Esophagus squamous epithelium (tissue), 5 donors: ENCODE measurements at places on chromosomes 7 and 10.

- no peak for DNase-seq
Measured at GRCh38 chr7:4769761-4770160, 5.7 kb upstream of the AP5Z1 start.

DNA sequence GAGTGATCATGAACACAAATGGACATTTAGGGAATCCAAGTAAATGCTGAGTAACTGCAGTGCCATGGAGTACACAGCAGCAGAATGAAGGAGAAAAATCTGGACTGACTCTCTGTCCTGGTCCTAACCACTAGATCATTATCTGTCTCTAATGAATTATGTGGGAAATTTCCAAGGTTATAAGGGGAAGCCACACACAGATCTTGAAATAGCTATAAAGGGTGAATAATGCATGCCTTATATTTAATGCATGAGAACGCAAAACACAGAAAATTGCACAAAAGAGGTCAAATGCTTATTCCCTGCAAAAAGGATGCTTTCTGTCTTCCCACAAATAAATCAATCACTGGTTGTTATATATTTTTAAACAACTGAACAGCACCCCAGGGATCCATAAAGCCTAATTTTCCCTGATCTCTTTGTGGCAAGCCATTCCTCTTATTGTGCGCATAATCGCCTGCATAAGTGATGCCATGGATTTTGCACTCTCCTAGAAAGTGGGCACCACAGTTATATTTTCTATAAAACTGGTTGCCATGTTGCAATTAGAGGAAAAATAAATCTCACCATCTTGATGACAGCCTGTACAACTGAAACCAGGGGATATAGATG is 201.8 kb downstream of the XPNPEP1 start:
- no peak for DNase-seq

GRCh38 chr10:60525716-60526585 is 136.3 kb upstream of the ANK3 start:
- DNase-seq, result no peak

DNA sequence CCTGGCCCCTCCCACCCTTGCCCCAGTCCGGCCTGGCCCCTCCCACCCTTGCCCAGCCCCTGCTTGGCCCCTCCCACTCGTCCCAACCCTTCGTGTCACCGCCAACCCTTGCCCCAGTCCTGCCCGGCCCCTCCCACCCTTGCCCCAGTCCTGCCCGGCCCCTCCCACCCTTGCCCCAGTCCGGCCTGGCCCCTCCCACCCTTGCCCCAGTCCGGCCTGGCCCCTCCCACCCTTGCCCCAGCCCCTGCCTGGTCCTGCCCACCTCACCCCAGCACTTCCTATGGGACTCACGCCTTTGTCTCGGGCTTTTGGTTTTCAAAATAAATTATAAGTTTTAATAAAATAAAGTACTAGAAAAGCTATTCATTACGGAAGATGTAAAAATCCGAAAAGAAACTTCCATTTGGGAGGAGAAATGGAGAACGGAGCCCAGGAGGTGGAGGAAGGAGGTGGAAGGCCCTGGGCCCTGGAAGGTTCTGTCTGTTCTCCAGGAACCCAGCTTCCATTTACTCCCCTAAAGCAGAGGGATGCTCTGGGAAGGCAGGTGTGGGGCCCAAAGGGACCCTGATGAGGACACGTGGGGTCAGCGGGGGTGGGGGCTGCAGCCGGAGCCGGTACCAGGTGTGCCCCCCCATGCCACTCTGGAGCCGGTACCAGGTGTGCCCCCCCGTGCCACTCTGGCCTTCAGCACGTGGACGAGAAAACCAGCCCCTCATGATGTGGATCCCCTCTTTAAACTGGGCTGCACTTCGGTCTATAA is 52.2 kb downstream of the PWWP2B start:
- no peak for DNase-seq

- DNase-seq, result no peak
Measured at GRCh38 chr7:135936497-135937217, 40.5 kb downstream of the MTPN start.

GRCh38 chr10:98414578-98414931 is 427 bp downstream of the PYROXD2 start:
- no peak for DNase-seq

GRCh38 chr10:4022473-4022872 is 237.5 kb upstream of the KLF6 start:
- DNase-seq, result no peak

- DNase-seq, result no peak
Measured at GRCh38 chr10:2556883-2557282, 510.5 kb upstream of the PFKP start.

- DNase-seq, result no peak
Measured at GRCh38 chr7:116162992-116163391, 47.3 kb upstream of the TES start.

- no peak for DNase-seq
Measured at GRCh38 chr7:123719197-123719721, 29.5 kb downstream of the WASL start.

- no peak for DNase-seq
Measured at GRCh38 chr7:48637382-48637781, 287.0 kb upstream of the CDC14C start.

DNA sequence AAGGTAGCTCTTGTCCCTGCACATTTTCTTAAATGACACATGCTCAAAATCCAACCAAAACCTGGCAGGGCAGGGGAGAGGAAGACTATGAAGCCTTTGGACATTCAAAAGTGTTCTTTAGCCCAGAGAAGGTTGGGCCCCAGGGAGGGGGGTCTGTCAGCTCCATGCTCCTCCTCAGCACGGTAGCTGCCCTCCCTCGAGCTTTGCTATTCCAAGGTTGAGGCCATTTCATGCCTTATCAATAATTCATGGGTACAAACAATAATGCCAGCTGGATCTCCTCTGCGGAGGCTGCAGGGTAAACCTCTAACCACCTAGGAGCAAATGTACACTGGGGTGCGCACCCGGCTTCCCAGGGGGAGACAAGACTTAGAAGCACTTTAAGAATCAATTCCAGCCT is 61.5 kb downstream of the SLIT1 start:
- no peak for DNase-seq

GRCh38 chr10:124616040-124616835 is 127.9 kb downstream of the FAM53B start:
- no peak for DNase-seq

DNA sequence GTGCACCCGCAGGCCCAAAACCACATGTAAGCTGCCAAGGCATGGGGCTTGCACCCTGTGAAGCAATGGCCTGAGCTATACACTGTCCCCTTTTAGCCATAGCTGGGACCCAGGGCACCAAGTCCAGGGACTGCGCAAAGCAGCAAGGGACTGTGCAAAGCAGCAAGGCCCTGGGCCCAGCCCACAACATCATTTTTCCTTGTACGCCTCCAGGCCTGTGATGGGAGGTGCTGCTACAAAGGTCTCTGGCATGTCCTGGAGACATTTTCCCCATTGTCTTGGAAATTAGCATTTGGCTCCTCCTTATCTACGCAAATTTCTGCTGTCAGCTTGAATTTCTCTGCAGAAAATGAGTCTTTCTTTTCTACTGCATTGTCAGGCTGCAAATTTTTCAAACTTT is 24.8 kb downstream of the ARHGAP19 start:
- no peak for DNase-seq

DNA sequence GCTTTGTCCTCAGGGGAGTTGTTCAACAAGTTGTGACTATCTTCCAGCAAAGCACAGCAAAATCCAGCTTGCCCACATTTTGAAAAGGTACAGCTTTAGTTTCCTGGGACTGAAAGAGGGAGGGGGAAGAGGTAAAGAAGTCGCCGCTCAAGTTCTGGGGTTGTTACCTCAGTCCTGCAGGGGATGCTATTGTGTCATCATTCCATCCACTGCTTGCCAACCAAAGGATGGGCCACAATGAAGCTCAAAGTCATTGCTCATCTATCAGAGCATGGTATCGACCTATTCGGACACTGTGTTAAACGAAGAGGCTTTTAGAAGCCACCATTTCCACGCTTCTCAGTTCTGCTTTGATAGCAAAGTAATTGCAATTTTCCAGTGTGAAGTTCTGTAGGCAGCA is 34.3 kb downstream of the NPY start:
- no peak for DNase-seq

DNA sequence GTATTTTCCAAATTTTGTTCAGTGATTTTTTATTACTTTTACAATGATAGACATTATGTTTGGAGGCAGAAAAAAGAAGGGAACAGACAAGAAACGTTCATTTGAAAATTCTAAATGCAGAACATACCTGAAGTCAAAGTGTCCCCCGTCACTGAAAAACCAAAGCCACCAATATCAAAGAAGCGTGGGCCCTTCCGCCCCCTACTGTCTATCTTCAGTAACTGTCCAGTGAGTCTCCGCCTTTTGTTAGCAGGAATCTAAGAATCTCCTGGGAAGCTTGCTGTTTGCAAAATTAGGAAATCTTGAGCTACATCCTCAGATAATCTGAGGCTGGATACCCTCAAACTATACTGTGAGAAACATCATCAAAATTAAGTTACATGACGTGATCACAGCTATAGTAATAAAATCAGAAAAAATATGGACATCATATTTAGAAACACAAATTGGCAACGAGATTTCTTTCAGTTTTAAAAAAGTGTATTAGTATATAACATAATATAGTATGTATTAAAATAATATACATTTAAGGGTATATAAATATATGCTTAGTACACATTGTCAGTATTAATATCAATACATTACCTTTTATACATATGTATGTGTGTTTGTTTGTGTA is 169.3 kb upstream of the AKR1E2 start:
- DNase-seq, result no peak

GRCh38 chr10:50788951-50789945 is 49.5 kb downstream of the ASAH2B start:
- no peak for DNase-seq

GRCh38 chr10:60808036-60808435 is 29.8 kb downstream of the CDK1 start:
- DNase-seq, result no peak

GRCh38 chr10:14727465-14727864 is 47.2 kb downstream of the FAM107B start:
- no peak for DNase-seq

DNA sequence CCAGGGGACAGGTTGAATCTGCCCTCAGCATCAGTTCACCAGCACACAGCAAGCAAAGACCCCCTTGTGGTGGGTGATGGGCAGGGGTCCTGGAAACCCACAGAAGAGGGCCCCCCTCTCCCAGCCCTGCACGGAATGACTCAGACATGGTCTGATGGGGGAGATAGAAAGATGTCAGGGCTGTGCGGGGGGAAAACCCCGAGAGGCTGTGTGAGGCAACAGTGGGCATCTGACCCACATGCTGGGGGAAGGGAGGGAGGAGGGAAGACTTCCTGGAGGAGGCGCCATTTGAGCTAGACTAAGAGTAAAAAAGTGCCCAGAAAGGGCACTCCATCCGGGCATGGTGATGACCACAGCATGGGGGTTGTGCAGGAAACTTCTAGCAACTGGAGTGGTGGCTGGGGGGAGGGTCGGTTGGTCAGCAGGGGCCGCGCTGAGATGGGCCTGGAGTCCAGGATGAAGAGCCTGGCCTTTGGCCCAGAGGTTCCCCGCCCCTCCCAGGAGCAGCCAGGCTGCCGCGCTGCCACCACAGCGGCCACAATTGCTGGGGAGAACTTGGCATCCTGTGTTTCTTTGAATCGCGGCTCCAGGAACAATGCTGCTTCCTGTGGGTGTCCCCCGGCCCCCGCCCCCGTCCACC is 2.5 kb downstream of the LFNG start:
- DNase-seq, result no peak

DNA sequence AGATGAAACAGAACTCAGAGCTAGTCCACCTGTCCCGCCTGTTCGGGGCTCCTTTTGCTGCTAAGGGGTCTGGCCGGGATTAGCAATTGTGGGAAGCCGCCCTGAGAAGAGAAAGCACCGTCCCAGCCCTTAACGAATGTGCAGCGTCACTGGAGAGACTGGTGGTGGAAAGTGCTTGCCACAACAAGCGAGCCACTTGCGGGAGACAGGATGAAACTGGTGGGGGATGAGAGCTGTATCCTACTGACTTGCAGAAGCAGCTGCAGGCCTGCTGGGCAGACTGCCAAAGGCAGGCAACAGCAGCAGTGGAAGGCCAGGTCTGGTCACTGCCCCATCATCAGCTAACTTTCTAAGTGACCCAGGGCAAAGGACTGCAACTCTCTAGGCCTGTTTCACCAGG is 95.4 kb downstream of the FAM53B start:
- peak; percentile 30 for DNase-seq

DNA sequence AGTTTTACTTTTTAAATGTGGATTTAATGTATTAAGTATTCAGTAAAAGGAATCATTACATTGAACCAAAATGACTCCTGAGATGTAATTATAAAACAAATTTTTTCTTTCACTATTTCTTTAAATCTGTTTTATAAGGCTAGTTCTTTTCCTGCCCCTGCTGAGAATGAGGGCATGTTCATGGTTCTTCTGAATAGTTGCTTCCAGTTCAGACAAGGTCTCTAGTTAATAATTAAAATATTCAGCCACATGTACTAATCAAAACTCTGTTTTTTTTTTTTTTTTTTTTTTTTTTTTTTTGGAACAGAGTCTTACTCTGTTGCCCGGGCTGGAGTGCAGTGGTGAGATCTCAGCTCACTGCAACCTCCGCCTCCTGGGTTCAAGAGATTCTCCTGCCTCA is 321.2 kb downstream of the DNAJB9 start:
- no peak for DNase-seq

GRCh38 chr7:108201766-108202165 is 71.6 kb upstream of the LAMB4 start:
- DNase-seq, result no peak

DNA sequence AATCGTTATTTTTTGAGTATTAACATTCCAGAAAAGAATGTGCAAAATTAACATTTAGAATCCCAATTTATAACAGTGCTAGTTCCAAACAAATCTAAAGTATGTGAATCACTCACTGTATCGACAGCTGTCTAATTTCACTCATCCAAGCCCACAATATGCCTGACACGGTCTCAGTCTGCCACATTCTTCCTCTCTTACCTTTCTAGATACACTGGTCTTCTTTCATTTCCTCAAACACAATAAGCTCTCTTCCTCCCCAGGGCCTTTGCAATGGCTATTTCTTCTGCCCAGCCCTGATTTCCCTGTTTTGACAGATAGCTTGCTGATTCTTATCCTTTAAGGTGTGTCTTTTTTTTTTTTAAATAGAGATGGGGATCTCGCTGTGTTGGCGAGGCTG is 48.8 kb downstream of the UBE2H start:
- DNase-seq, result no peak
